ENCODE measurements at places on chromosomes 4 and X.
A peak's percentile ranks its signal among the peaks of the same experiment; 100 is the strongest.

GRCh38 chr4:13893211-13893610 lies 265.7 kb upstream of the BOD1L1 start:
- no peak for DNase-seq

DNA sequence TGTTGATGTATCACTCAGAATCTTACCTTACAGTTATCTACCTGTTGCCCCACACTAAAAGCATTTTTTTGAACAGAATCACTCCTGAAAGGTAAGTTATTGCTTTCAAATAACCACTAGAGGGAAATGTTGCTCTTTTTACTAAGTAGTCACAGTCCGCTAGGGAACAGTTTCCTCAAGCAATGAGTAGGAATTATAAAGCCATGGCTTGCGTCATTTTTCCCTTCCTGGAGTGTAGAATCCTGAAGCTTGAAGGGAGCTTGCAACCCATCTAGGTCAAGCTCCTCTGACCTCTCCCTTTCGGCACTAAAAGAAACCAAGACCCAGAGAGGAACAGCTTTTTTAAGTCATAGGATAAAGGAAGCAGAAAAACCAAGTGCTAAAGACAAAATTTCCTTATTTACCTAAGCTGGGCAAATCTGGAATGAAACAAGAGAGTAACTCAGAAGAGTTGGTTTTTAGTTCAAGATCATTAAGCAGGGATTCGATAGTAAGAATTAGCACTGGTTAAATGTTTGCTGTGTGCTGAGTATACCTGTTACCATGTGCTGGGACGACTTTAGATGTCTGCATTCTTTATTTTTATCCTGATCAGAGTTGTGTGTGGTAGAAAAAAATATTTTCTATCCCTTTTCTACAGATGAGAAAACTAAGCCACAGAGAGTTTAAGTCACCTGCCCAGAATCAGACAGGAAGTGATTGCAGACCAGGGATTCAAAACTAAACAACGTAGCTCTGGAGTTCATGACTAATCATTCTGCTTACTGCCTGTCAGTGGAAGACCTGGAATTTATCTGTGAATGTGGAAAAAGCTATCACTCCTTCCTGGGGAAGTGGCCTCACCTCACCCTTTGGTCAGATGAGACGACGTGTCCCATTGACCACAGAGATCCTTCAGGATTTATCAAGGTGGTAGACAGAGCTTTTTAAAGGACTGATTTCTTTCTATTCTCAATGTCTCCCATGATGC lies 631.5 kb downstream of the RAB28 start:
- no peak for DNase-seq

- DNase-seq = no peak
These were observed 156.4 kb downstream of the PPARGC1A start for GRCh38 chr4:23733476-23733875.

DNA sequence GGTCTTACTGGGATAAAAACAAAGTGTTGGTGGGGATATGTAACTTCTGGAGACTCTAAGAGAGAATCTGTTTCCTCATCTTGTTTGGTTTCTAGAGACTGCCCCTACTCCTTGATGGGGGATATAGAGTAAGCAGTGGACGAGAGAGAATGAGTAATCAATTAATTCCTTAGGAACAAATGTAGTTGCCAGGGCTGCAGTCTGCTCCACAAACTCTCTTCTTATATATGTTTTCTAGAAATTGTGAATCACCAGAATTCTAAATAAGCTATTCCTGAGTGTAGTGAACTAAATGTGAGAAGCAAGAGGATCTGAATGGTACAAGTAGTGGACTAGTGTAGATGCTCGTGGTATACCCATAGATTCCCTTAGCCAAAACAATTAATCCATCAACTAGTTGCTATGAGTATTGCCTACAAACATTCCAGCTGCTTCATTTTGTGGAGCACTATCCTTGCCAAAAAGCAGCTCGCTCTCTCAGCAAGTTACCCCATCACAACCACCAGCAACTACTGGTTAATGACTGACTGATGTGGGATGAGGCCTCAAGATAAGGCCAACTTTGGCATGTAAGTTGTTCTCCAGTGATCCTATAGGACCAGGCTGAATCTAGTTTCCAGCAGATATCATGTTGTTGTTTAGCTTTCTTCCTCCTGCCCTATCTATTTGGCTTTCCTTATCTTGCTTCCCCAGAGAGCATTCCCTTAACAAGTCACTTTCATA lies 273.0 kb downstream of the SLC7A11 start:
- no peak for DNase-seq

DNA sequence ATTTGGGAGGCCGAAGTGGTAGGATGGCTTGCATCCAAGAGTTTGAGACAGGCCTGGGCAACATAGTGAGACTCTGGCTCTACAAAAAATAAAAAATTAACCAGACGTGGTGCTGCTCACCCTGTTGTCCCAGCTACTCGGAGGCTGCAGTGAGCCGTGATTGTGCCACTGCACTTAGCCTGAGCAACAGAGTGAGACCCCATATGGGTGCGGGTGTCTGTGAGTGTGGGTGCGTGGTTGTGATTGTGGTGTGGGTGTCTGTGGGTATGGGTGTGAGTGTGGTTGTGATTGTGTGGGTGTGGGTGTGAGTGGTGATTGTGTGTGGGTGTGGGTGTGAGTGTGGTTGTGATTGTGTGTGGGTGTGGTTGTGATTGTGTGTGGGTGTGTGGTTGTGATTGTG lies 114.6 kb downstream of the UBE2K start:
- no peak for DNase-seq

- DNase-seq = no peak
These were observed 874.0 kb upstream of the AGA start for GRCh38 chr4:178316211-178316610.

DNA sequence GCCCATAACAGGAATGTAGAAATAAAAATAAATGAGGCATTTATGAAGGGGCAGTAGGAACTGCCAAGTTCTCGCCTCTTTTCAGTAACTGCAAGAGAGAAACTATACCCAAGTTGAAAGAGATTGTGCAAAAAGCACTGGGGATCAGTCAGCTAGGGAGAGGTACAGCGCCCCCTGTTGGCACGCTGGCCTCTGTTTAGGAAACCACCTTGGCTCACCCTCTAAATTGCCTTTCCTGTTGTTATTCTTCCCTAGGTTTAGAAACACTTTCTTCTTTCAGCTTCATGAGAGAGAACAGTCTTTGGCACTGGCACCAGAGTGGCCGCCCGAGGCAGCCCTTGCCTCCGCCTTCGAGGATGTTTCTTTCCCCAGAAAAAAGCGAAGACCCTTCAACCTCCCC lies 348.5 kb downstream of the MID1IP1 start:
- DNase-seq = peak; percentile 63

- DNase-seq = no peak
These were observed 292.4 kb upstream of the FAT1 start for GRCh38 chr4:187016101-187016500.

DNA sequence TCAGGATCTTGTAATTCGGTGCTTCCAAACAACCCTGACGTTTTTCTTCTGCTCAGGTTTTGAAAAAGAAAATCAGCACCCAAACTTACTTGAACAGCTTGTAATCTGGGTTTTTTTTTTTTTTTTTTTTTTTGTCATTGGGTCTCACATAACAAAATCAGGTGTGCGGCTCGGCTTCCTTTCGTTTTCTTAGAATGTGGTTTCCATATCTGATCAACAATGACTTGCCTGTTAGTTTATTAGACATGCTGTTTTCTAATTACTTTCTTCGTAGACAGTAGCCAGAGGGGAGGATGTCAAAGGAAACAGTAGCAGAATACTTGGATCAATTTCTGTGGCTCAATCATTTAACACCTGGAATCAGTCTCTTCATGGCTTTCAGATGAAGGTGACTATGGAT lies 890 bp upstream of the FREM3 start:
- DNase-seq = no peak
